Stimulated activated CD4-positive, alpha-beta T cell treated with anti-CD3 and anti-CD28 coated beads, Interleukin-1b, Interleukin-23, amount 100 ng/mL, for 24 hours (primary cell): ENCODE measurements at places on chromosomes 5 and 9.
A peak's percentile ranks its signal among the peaks of the same experiment; 100 is the strongest.

DNA sequence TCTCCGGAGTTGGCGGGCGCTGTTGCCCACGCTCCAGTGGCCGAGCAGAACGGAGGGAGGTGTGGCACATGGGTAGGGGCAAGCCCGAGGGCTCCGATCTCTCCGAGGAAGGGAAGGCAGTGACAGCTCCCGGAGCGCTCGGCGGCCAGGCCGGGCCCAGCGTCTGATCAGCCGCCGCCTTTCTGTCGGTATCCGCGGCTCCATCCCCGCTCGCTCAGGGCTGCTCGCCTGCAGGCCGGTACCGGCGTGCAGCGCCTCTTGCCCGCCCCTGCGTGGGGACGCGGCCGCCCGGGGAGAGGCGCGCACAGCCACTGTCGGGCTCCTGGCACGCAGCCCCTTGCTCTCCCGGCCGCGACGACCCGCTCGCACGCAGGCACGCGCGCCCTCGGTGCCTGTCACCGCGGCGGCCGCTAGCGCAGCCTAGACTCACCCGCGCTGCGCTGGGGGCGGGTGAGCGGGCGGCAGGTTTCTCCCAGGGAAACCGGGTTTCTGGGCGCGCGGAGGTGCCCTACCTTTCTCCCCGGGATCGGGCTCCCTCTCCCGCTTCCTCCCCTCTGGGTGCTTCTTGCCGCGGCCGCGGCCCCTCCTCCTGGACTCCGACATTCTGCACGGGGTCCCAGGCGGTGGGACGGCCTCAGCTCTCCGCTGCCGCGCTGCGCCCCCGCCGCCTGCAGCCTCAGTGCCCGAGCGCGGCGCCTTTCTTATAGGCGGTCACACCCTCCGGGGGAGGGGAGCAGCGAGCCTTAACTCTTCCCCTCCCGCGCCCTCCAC lies 108.4 kb downstream of the PSD2 start:
- no peak for DNase-seq

GRCh38 chr9:92360083-92360482 lies 34.3 kb downstream of the CENPP start:
- no peak for DNase-seq

GRCh38 chr9:128495296-128495695 lies 9.2 kb upstream of the GLE1 start:
- DNase-seq = no peak

DNA sequence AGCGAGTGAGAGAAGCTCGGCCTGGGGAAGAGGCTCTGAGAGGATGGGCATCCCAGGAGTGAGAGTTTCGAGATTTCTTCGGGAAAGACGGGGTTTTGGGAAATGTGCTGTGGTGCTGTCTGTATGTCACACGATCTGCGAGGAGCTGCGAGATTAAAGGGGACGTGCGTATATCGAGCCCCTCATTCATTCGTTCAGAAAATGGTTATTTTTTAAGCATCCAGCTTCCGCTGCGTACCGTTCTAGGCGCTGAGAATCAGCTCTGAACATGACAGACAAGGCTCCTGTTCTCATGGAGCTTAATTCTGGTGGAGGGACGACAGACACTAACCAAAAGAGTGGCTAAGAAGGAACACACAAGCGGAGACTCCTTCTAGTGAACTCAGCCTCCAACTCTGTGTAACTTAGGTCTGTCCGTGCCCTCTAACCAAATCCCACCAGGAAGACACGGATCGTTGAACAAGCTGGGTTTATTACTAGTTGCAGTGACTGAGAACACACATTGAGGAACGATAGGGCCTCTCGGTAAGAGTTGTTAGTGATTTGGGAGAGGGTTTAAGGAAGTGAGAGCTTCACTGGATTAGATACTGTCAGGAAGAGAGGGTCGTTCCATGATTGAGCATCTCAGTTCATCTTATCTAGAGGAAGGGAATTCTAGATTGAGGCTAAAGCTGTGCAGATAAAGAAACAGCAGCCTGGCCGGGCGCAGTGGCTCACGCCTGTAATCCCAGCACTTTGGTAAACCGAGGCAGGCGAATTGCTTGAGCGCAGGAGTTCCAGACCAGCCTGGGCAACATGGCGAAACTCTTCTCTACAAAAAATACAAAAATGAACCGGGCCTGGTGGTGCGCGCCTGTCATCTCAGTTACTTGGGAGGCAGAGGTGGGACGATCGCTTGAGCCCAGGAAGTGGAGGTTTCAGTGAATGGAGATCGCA lies 1.0 kb upstream of the FBXW11 start:
- no peak for DNase-seq

GRCh38 chr5:56873056-56873455 lies 36.3 kb upstream of the SETD9 start:
- DNase-seq = no peak

DNA sequence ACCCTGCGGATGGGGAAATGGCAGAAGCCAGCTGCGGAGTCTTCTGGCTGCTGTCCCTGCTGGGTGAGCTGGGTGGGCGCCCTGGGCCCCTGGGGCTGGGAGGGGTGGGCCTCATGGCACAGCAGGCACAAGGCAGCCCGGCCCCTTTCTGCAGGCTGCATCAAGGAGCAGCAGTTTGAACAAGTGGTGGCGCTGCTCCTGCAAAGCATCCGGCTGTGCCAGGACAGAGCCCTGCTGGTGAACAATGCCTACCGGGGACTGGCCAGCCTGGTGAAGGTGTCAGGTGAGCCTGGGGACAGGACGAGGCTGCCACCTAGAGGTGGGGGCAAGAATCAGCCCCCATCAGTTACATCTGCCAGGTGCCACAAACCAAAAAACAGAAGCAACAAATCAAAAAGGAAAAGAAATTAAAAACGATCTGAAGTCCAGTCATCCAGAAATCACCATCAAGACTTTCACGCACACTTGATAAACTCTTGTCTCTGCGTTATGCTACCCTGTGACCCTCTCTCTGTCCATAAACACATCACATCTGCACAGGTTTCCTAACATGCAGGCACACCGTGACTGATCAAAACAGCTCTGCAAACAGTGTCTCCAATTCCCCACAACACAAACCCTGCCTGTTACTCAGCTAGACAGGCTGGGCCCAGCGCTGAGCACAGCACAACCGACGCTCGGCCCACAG lies 13.9 kb downstream of the REXO4 start:
- DNase-seq = peak; percentile 35

GRCh38 chr5:138948471-138949222 lies 73.5 kb upstream of the LRRTM2 start:
- DNase-seq = no peak

- DNase-seq = no peak
Observed at GRCh38 chr9:764986-765385, 76.5 kb upstream of the DMRT1 start.

DNA sequence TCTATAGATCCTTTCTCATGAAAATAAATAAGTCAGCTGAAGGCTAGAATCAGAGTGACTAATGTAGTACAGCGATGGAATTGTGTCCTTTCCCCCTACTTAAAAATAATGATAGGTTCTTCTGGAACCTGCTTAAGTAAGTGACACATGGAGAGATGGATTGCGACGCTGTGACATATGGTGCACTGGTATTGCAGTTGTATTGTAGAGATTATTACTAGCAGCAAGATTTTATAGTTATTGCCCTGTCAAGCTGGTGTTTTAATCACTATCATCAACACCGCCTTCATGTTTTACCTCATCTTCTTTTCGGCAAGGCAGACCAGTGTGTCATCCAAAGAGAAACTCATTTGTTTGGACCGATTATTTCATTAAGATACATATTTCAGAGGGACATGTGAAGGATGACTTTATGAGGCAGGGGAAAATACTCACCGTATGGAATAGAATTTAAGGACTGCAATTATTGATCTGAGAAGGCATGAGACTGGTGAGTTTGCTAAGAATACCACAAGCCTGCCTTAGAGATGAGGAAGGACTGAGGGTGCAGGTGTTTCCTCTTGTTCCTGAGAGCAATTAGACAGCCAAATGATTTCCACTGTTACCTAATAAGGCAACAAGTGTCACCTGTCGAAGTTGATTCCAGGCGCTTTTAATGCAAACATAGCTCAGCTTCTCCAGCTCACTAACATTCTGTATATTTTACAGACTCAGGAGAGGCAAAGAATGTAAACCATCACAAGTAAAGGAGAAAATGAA lies 1855.5 kb downstream of the MAT2B start:
- DNase-seq = no peak

- no peak for DNase-seq
Observed at GRCh38 chr9:123865226-123866000, 64.5 kb downstream of the DENND1A start.

DNA sequence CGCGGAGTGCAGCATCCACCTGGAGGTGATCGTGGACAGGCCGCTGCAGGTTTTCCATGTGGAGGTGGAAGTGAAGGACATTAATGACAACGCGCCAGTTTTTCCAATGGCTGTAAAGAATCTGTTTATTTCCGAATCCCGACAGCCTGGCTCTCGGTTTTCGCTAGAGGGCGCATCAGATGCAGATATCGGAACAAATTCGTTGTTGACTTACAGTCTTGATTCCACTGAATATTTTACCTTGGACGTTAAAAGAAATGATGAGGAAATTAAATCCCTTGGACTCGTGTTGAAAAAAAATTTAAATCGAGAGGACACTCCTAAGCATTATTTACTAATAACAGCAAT lies 611 bp downstream of the PCDHA3 start:
- no peak for DNase-seq

DNA sequence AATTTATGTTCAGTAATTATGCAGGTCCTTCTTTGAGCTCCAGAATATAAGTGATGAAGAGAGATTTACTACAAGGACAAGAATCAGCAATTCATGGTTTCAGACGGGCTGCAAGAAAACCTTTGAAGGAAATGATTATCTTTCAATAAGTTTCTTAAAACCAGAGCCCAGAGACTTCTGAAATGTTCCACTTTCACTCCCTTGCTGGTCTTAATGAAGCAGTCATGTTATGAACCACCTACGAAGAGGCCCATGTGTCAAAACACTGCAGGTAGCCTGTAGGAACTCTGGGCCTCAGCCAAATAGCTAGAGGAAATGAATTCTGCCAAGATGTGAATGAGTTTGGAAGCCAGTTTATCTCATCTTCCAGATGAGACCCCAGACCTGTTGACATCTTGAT lies 505.9 kb upstream of the MEF2C start:
- no peak for DNase-seq

DNA sequence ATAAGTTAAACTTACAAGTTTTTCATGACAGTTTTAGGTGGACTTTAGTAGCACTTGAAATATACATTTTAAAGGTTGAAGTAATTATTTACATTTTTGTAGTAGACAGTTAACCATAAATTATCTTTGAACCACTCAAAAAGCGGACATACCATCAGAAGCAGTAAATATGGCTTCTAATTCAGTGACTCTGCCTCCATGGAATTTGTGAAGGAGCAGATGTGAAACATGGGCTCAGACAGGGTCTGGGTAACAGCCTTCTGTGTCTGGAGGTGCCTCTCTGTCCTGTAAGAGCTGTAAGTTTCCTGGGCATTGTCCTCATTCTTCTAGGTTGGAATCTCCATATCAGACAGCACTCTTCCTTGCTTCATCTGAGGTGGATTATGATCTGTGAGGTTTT lies 12.4 kb downstream of the RLN2 start:
- no peak for DNase-seq

- DNase-seq = no peak
Observed at GRCh38 chr5:81750308-81751008, 439 bp downstream of the SSBP2 start.

DNA sequence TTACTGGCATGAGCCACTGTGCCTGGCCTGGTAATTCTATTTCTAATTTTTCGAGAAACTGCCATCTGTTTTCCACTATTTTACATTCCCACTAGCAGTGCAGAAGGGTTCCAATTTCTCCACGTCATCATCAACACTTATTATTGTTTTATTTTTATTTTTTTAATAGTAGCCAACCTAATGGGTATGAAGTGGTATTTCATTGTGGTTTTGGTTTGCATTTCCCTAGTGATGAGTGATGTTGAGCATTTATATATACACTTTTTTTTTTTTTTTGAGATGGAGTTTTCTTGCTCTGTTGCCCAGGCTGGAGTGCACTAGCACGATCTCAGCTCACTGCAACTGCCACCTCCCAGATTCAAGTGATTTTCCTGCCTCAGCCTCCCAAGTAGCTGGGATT lies 28.3 kb downstream of the WWC1 start:
- DNase-seq = no peak

DNA sequence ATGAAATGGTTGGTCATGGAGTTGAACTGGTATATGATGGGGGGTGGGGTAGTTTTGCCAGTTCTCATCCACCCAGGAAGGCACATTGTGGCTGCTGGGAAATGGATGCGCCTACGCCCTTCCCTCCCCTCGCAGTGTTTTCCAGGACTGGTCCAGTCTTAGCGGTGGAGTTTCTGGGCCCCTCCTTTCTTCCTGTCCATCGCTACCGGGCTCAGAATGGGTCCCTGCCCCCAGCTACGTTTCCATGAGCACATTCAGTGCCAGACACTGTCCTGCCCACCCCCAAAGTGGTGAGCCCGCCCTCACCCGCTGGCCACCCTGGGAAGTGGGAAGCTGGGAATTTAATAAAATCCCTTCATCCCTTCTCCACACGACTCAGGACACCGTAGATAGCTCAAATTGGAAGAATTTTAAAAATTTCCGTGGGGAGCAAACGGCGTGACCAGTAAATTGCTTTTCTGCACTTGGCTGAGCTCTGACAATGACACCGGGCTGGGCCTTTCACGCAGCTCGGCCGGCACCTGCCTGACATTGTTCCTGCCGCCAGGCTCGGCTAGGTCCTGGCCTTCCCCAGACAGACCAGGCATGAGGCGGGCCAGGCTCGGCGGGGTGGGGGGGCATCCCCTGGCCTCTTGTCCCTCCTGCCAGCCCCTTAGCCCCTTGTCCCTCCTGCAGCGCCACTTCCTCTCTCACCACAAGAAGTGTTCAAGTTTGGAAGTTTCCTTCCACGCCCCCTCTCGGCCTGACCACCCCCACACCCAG lies 3.6 kb downstream of the FGF18 start:
- DNase-seq = no peak

DNA sequence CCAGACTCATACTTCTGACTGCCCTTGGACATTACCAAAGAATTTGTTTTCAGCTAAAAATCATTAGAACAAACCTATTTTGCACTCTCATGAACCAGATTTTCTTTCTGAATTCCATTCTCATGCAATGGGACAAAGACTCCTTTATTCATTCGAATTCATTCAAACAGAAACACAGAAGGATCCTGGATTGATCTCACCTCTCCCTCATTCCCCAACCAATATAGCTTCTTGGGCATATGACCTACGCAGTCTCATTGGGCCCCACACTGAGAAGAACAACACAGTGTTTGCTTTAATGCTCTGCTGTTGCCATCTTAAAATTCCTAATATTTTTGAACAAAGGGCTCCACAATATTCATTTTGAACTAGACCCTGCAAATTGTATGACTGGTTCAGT lies 392.4 kb downstream of the CTNND2 start:
- no peak for DNase-seq

DNA sequence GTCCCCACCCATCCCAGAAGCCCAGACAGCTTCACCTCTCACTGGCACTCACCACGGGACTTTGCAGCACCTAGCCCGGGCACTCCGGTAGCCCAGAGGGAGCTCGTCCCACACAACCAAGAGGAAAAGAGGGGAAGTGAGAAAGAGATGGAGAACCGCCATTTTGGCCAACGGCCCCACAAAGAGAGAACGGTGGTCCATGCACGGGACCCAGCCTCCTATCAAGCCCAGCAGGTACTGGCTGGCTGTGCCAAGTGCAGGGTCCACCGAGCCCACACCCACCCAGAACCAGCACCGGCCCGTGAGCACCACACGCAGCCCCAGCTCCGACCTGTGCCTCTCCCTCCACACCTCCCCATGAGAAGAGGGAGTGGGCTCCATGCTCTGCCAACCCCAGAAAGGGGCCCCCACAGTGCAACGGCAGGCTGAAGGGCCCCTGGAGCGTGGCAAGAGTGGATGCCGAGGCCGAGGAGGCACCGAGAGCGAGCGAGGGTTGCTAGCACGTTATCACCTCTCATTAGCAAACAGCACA lies 78.5 kb upstream of the GCNT4 start:
- DNase-seq = no peak
